ENCODE measurements at places on chromosomes 16 and 17.

DNA sequence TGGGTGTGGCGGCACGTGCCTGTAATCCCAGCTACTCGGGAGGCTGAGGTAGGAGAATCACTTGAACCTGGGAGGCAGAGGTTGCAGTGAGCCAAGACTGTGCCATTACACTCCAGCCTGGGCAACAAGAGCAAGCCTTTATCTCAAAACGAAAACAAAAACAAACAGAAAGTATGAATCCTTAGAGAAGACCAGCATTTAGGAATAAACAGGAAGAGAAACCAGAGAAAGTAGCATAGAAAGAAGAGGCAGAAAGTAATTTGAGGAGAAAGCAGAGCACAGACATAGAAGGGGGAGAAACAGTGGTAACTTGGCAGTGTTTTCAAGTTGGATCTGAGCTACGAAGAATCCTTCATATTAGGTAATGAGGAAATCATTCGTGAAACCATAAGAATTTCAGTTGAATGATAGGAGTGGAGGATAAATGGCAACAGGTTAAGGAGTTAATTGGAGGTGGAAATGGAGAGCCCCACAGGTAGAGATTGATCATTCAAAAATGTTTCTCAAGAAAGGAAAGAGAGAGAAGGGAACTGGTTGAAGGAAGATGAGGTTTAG is 9.7 kb upstream of the CCL2 start:
- no peak for DNase-seq

GRCh38 chr16:27538528-27538927 is 11.2 kb downstream of the GTF3C1 start:
- no peak for DNase-seq

GRCh38 chr16:88055356-88055755 is 104.1 kb downstream of the BANP start:
- no peak for DNase-seq

DNA sequence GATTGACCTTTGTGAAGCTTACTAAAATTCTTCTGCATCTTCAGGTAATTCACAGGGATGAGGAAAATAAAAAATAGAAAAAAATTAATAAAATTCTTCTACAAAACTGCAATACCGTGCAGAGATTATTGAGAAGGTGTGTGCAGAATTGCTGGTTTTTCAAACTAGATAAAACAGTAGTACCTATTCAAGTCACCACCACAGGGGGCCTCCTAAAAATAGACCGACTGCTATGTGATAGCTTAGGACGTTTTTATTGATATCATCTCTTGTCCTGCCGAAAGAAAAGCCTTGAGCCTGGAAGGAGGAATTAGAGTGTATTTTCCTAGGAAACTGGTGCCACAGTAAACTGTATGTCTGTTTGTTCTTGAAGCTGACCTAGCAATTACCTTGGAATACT is 325.9 kb downstream of the ZFHX3 start:
- DNase-seq: no peak

DNA sequence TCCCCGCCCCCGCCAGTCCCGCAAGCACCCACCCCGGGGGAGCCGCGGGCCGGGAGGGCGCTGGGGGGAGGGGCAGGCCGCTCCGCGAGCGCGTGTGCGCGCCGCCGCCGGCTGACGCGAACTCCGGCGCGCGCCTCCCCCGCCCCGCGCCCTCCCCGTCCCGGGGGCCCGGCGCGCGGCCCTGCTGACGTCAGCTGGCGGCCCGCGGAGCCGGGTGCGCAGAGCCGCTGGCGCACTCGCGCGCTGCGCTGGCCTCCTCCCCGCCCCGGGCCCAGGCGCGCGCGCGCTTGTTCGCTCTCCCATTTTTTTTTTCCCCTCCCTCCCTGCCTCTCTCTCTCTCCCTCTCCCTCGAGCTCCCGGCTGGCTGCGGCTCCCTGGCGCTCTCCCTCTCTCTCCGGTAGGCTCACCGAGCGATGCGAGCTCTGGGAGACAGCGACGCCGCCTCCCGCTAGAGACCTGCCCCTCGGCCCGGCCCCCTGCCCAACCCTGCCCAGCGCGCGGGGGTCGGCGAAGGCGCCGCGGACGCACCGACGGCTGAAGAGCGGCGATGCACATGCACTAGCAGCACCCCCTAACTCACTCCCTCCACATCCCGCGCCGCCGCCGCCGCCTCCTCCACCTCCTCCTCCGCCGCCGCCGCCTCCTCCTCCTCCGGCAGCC is at the start of gene GNAO1:
Gene GNAO1 (plus strand): TSS at position 334 of the 660 bp plus-strand sequence. CDS start 747 bp downstream, outside the sequence.
- DNase-seq: peak; percentile 63

DNA sequence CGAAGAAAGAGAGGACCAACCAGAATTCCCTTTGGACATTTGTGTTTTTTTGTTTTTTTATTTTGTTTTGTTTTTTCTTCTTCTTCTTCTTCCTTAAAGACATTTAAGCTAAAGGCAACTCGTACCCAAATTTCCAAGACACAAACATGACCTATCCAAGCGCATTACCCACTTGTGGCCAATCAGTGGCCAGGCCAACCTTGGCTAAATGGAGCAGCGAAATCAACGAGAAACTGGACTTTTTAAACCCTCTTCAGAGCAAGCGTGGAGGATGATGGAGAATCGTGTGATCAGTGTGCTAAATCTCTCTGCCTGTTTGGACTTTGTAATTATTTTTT is 3.6 kb downstream of the SOX9 start:
- no peak for DNase-seq

DNA sequence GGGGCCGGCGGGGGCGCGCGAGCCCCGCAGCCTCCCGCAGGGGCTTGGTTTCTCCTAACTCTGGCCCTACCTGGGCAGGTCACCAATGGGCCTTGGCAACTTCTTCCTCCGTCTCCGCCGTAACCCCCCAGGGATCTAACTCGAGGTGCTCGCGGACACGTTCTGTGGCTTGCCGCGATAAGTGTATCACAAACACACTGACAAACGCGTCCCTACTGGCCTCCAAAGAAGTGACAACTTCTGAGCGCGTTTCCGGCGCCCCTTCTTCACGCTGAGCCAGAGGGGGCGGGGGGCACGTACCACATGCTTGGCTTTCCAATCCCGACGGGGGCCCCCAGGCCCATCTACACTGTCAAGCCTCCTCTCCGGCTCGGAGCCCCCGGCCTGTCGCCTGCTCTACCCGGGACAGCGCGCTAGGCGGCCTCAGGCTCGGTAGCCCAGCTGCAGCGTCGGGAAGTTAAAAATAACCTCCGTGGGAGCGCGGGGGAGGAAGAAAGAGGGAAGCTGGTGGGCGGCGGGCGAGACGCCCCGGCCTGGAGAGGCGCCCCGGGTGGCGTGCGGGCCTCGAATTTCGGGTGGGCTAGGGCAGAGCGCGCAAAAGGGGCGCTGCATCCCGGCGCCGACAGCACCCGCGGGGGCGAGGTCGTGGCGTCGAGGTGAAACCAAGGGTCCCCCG is 725 bp upstream of the SPHK1 start:
- peak; percentile 72 for DNase-seq

DNA sequence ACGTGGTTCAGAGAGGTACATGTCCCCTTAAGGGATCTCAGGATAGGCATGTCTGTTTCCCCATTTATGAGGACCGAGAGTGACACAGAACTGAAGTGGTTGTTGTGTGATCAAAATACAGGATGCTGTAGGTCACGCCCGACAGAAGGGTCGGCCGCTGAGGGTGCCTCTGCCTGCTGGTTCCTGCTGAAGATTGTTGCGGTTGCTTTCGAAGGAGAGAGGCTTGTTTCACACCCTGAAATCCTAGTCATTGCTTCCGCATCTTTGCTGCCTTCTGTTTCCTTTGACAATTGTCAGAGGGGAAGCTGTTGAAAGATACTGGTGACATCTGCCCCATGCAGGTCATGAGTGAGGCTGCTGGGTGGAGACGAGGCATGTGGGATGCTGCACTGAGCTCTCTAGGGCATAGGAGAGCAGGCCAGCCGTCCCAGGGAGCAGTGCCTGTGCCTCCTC is 3.8 kb upstream of the NAT9 start:
- DNase-seq: peak; percentile 67
